ENCODE measurements at places on chromosomes 1 and 21. TPM values are rescaled to one million over a fixed set of nuclear protein-coding genes. Genes with fewer than 3 reads are reported as not detected.

The AMY1C gene
- 0.40 TPM for total RNA-seq

DNA sequence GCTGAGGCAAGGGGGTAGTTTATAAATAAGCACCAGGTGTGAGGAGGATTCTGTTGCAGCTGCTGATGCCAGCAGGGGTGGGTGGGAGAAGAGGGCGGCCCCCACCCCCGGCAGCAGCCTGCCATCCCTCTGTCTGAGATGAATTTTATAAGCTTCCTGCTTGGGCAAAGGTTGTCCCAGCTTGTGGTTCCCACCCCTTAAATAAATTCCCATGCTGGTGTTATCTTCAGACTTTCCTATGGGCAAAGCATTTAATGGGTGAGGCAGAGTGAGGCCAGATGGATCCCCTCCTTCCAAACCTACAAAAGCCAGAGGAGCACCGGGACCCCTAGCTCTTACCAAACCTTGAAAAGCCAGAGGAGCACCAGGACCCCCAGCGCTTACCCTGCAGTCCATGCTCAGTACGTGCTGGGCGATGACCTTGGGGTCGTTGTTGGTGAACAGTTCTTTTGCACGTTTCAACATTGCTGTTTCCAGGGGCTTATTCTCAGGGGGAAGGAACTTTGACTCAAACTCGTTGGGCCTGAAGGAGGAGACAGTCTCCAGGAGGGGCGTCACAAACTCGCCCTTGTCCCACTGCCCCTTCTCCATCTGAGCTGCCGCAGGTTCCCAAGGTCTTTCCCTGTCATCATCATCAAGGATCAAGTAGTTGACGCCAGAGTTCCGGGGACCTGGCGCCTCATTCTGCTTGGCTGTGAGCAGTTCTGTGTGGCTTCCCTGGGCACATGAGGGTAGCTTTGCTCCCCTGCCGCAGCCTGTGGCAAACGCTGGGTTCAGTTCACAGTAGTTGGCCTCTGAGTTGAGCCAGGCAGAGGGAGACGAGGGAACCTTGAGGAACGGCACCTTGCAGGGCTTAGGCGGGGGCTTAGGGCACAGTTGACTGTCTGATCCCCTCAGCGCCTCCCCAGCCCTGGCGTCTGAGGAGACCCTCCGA, 99.5 kb downstream of the BCAR3 start:
- no peak for DNase-seq

DNA sequence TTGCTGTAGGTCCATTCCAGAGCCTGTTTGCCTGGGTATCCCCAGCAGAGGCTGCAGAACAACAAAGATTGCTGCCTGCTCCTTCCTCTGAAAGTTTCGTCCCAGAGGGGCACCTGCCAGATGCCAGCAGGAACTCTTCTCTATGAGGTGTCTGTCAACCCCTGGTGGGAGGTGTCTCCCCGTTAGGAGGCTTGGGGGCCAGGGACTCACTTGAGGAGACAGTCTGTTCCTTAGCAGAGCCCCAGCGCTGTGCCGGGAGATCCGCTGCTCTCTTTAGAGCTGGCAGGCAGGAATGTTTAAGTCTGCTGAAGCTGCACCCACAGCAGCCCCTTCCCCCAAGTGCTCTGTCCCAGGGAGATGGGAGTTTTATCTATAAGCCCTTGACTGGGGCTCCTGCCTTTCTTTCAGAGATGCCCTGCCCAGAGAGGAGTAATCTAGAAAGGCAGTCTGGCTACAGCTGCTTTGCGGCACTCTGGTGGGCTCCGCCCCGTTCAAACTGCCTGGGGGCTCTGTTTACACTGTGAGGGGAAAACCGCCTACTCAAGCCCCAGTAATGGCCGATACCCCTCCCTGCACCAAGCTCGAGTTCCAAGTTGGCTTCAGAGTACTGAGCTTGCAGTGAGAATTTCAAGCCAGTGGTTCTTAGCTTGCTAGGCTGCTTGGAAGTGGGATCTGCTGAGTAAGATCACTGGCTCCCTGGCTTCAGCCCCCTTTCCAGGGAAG, 8.7 kb upstream of the SLC25A24 start:
- DNase-seq, result peak; percentile 17

DNA sequence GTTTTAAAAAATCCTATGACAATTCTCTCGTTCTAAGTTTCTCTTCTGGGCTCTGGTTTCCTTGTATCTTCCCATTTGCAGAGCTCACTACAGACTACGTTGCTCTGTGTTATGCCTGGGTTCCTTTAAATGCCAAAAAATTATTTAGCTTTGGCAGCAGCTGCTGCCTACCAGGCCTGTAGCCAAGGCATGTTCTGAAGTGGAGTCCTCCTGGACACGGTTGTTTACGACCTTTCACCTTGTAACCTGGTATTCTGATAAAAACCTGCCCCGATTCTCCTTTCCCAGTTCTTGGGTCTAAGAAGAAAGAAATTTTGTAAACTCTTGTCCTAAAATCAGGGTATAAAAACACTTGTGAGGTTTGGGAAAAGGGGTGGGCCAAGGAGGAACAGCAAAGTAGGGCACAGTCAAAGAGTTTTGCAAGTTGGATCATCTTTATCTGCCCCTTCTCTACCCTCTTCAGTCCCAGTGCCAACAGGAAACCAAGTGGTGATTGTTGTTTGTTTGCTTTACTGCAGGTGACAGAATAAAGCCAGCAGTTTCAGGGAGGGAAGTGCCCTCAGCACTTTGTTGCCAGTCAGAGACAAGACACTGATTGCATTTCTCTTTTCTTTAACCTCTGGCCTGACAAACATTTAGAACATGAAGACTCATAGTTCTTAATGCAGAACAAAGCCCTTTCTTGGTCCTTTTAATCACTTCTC, 3.1 kb upstream of the TXNIP start:
- no peak for DNase-seq

The LEMD1 gene
- not detected for total RNA-seq

DNA sequence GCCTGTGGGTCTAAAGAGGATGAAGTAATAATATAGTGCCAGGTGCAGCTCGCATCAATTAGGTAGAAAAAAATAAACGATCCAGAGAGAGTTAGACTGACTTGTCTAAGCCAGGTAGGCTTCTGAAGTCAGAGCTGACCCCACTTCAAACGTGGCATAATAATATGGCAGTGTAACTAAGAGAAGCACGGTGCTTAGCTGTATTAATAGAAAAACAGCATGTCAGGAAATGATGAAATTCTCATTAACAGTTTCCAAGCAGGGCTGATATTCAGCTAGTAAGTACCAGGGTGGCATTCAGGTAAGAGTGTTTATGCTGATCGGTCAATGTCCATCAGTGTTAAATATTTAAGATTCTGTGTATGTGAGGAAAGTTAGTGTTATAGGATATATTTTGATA, 145.8 kb upstream of the SAMSN1 start:
- no peak for DNase-seq

DNA sequence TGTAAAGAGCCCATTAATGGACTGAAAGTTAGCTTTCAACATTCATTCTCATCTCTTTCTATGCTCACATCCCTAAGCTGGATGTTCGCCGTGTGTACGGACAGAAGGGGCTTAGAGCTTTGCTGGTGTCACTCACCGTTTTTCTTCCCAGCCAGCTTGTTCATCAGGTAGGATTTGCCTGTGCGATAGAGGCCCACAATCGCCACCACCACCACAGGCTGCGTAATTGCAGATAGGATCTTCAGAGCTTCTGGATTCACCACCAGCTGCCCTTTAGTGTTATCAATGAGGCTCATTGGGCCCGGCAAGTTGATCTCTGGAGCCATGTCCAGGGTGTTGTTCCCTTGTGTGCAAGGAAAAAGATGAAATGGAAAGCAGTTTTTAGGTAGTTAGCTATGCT, 4.3 kb downstream of the GBP2 start:
- DNase-seq, result no peak

The FNDC10 gene
- 0.89 TPM for total RNA-seq

DNA sequence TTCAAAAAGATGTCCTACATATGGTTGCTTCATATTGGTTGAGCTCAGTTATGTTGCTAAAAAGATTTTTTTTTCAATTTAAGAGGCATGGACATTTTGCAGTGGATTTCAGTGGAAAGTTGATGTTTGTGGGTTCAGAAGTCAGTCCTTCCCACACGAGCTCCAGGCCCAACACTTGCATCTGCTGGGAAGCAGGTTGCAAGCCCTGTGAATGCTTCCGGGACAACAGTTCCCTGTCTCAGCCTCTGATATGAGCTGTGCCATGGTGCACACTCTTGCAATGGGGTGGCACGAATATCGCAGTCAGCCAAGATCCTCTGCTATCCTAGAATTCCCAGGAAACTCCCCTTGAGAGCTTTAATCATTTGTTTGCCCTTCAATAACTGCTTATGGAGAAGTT, 30.3 kb upstream of the ABCG1 start:
- no peak for DNase-seq

The KRTAP19-1 gene
- total RNA-seq, result not detected

DNA sequence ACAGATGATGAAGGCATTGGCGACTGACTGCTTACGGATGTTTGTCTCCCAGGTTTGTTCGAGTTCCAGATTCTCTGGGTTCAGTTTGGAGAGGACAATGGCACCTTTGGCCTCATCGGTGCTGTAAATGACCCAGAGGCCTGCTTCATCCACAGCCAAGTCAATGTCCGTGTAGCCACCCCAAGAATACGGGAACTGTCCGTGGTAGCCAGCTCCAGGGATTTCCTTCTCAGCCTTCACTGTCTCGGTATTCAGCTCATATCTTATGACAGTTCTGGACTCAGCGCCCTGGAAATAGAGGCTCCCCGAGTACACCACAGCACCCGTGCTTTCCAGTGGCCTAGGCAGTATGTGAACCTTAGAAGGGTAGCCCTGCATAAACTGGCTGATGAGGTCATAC, 14.1 kb downstream of the MYOCOS start:
- no peak for DNase-seq

GRCh38 chr1:90475631-90476030, 241.5 kb downstream of the BARHL2 start:
- no peak for DNase-seq

GRCh38 chr1:98651116-98651632, 10.3 kb upstream of the SNX7 start:
- no peak for DNase-seq

DNA sequence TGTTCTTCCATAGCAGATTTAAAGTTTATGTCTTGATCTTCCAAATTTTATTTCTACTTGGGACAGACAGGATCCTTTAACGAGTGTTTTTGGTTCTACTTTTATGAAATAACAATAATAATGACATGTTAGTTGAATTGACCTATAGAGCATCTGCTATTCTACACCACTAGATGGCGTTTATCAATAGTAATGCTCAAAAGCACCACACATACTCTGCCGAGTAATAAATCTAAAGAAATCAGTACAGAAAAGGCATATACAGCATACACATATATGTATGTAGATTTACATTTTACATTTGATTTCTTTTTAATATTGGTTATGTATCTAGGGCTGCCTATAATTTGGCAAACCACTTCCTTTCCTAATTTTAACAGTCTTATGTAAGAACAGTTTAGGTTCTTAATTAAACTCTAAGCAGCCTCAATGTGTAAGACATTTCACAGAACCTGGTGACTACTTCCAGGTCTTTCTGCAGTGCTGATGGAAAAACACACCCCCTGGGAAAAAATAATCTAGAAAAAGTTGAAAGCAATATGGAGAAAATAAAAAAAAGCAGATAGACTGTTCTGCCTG, 5.9 kb upstream of the SIPA1L2 start:
- no peak for DNase-seq

The TAF5L gene
- total RNA-seq, result 49.0 TPM

The MOV10 gene
- 6.3 TPM for total RNA-seq

The CDC42SE1 gene
- 35.4 TPM for total RNA-seq

DNA sequence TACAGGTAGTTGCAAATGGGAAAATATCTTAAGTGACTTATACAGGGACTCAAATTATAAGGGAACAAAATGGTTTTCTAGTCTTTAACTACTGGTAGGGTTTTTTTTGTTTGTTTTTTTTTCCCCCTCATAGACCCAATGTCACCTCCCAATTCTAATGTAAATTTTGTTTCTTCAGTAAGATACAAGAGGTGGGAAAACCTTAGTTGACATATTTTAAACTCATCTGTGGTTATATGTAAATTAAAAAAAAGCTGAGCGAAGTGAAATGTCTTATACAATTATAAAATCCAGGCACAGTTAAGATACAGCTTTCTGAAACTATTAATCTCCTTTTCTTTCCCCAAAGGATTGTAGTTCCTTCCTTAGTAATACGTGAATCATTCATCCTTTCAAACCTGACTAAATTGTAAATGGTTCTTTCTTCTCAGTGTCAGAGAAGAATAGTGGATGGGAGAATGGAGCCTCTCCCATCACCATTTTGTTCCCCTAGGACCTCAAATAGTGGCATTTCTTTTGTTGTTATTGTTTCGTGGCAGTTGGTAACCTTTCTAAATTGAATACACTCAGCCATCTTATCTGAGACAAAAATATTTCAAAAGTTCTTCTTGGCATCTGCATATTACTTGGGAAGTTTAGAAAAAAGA, 11.2 kb downstream of the TSEN15 start:
- no peak for DNase-seq

The LRRC41 gene
- 58.8 TPM for total RNA-seq

DNA sequence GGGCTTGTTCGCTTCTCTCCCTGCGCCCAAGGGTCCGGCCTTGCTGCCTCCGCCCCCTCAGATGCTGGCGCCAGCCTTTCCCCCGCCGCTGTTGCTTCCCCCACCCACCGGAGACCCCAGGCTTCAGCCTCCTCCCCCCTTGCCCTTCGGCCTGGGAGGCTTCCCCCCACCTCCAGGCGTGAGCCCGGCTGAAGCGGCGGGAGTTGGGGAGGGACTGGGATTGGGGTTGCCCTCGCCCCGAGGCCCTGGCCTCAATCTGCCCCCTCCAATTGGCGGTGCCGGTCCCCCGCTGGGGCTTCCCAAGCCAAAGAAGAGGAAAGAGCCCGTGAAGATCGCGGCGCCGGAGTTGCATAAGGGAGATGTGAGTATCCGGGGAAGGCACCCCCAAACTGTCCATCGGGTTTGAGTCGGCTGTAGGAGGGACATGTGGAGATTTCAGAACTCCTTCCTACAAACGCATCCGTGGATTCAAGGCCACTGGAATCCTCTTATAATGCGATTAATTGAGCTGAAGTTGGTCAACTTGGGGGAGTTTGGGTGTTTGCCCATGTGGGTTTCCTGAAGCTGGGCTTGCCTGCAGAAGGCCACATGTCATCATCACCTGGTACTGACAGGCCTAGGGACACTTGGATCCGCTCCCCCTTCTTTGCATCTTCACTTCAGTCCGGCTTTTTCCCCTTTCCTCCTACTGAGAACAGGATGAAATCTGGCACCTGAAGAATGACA, 707 bp downstream of the PRCC start:
- DNase-seq, result peak; percentile 73

DNA sequence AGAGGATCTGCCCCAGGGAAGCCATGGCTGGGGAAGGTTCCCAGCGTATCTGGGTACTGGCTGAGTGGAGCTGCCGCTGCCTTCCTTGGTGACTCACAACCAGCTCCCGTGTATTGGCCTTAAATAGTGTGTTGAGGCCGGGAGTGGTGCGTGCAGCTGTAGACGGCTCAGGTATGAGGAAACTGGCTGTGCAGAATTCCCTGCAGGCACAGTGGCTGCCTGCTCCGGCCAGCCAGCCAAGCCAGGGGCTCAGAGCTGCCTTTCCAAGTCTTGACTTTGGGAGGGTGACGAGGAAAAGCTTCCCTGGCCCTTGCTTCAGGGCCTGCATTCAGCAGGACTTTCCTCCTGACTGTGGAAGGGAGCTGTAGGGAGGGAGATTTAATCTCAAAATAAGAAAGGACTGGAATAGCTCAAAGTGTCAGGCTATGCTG, at the start of gene VTCN1:
Gene VTCN1 (minus strand): TSS at position 97 of the 431 bp plus-strand sequence. CDS start 72 bp downstream, at position 25.
- no peak for DNase-seq

Data from psoas muscle (tissue), 8 donors.